CD4-positive, alpha-beta memory T cell (primary cell): ENCODE measurements at places on chromosomes 2 and 18.
A peak's percentile ranks its signal among the peaks of the same experiment; 100 is the strongest.

DNA sequence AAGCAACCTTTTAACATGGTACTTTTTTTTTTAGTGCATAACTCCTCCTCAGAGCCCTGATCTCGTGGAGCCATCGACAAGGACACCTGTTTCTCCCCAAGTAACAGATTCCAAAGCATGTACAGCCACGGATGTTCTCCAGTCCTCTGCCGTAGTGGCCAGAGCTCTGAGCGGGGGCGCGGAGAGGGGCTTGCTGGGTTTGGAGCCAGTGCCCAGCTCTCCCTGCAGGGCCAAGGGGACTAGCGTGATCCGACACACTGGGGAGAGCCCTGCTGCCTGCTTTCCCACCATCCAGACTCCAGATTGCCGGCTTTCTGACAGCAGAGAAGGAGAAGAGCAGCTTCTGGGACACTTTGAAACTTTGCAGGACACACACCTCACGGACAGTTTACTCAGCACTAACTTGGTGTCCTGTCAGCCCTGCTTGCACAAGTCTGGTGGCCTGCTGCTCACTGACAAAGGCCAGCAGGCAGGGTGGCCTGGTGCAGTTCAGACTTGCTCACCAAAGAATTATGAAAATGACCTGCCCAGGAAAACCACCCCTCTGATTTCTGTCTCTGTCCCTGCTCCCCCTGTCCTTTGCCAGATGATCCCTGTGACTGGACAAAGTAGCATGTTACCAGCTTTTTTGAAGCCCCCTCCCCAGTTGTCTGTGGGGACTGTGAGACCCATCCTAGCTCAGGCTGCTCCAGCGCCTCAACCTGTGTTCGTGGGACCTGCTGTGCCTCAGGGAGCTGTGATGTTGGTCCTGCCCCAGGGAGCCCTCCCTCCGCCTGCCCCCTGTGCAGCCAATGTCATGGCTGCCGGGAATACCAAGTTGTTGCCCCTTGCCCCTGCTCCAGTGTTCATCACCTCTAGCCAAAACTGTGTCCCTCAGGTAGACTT is 4.5 kb downstream of the KLF11 start:
- no peak for DNase-seq

DNA sequence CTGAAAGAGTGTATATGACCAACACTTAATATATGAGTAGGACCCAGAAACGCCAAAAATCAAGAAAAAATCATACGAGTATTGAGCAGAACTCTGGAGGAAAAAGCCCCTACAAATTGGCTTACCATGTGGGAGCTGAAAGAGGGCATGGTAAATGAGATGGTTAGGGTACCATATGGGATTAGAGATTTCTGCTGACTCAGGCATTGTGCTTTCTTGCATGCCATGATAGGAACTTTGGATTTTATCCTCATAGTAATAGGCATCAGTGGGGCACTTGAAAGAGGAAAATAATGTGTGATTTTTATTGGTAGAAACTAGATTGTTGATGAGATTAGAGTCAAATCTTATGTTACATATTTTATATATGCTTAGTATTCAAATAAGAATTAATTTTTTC is 271.1 kb downstream of the CBLN2 start:
- no peak for DNase-seq

DNA sequence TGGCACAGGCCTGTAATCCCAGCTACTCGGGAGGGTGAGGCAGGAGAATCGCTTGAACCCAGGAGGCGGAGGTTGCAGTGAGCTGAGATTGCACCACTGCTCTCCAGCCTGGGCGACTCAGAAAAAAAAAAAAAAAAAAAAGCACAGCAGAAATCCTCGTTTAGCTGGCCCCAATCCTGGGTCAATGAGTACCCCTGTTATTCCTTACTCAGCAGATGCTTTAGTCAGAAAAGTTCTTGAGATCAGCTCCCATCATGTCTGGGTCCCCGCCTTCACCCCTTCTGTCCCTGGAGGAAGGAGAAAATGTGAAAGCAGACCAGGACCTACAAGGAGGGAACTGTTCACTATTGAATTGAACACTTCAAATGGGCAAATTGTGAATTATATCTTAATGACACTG is 16.4 kb upstream of the KCNG3 start:
- no peak for DNase-seq

DNA sequence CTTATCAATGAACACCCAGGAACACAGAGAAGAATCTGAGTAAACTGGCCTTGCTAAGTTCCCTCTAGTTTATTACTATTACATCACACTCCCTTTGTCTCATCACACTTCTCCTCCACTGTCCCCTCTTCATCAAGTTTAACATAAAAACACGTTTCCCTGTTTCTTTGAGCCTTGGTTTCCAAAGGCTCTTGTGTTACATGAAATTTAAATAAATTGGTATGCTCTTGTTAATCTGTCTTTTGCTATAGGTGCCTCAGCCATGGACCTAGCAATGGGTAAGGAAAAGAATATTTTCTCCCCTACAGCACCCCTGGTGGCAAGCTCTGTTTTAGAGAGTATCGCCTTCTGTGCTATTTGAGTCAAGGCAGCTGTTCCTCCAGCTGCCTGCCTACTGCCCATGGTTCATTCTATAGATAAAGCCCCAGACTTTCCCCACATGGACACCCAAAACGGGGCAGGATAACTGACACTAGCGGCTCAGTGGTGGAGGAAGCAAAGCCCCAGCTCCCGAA is 31.8 kb downstream of the TGIF1 start:
- no peak for DNase-seq

GRCh38 chr18:12254136-12254819 is at the start of gene CIDEA:
Gene CIDEA, plus strand, starts transcription at chr18:12254361. Its CDS starts 23 bp downstream, at chr18:12254384.
- DNase-seq = no peak

DNA sequence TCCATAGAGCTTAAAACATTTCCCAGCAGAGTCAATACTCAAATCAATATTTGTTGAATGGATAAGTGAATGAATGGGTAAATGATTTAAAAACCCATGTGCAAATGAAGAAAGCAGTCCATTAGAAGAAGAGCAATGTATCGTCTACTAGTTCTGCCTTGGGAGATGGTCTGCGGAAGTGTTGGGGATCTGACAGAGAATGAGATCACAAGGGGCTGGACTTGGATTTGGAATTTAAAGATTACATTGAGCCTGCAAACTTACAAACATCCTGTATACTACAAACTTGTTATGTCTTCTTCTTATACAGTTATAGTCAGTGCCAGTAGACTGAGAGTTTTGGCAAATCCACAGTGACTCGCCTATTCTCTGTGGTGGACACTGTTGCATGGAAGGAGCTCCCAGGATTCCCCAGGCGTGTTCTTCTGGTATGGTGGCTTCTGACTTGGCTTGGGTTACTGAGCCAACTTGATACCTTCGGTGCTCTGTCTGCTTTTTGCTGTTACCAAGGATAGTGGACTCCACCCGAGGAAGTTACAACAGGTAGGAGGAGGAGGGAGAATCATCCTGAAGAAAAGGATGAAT is 163.3 kb upstream of the SERPINE2 start:
- DNase-seq = no peak

DNA sequence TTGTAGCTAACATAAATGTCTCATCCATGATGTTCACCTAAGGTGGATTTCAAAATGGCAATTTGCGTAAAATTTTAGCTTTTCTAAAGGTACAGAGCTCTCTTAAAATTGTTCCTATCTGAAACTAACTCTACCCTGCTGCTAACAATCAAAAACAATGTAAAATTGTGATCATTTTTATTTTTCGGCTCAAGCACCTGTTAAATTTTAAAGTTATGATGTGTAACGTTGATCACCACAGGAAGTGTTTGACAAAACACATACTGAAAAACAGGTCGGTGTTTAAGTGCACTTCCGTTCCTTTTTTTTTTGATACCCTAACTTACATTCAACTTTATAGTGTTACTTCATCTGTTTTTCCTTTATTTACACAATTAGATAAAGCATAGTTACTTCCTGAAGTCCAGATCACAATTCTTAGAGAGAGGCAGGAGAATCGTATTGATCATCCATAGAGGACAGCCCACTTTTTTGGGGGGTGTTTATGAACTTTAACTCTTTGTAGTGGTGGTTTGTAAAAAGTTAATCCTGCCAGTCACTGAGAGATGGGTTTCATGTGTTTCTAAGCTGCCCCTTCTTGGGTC is 6.0 kb upstream of the NCK2 start:
- peak; percentile 42 for DNase-seq

GRCh38 chr2:222436040-222436413 is 11.7 kb downstream of the SGPP2 start:
- no peak for DNase-seq

- peak; percentile 52 for DNase-seq
Observed at GRCh38 chr2:62705859-62706720, 577 bp downstream of the EHBP1 start.

GRCh38 chr2:203492965-203493364 is 42.1 kb downstream of the RAPH1 start:
- DNase-seq = no peak

DNA sequence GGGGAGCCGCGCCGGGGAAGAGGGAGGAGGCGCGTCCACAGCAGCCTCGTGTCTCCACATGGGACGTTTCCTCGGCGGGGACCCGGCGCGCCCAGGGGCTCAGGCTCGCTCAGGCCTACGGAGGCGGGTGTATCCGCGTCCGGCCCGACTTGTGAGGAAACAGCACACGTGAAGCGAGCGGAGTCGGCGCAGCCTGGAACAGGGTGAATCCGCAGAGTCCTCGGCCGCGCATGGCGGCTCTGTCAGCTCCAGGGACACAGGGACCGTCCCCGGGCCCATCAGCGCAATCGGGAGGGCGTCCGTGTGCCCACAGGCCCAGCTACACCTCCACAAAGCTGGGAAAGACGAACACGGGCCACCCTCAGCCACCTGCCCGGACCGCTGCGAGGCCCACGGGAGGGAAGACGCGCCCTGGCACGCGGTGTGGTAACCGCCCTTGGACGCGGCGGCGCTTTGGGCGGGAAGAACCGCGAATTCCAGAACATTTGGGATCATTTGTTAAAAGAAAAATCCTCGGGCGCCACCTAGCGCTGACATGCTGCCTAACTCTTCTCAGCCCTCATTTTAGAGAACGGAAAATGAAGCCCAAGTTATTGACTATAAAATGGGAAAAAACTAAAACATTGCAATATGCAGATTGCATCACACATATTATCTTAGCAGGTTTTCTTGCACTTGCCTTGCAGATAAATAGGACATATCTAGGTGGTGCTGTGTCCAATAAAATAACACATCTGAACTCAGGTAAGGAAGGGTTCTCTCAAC is 40.4 kb downstream of the TMEM18 start:
- peak; percentile 54 for DNase-seq

GRCh38 chr2:9178904-9179571 is 27.6 kb upstream of the ASAP2 start:
- no peak for DNase-seq

GRCh38 chr2:23385748-23386338 is 864 bp downstream of the KLHL29 start:
- DNase-seq = no peak

DNA sequence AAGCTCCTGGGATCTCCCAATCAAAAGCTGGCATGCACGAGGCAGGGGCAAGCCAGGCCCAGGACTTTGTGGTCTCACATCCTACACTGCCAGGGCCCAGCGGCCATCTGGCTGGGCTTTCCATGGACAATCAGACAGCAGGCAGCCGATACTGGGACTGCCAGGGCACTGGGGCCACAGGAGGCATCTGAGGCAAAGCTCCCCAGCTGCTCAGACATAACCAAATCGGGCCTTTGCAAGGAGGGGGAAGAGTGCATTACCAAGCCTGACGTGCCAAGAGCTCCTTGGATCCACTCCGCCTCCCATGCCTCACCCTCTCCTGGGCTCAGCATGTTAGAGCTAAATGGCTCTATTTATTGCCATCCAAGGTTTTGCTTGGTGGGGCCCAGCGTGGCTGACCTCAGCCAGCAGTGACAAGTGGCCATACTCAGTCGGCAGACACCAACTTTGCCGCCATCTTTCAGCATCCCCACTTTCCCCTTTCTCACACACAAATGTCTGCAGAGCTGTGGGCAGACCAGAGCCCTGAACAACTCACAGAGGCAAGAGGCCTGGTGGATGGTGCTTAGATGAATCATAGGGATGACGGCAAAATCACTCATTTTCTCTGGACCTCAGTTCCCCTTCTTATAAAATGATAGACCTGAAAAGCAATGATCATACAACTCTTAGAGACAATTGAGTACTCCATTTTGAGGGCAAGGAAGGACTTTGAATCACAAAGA is 200.8 kb downstream of the TTC32 start:
- no peak for DNase-seq

GRCh38 chr2:168660870-168661862 is 141.3 kb upstream of the NOSTRIN start:
- DNase-seq = no peak

DNA sequence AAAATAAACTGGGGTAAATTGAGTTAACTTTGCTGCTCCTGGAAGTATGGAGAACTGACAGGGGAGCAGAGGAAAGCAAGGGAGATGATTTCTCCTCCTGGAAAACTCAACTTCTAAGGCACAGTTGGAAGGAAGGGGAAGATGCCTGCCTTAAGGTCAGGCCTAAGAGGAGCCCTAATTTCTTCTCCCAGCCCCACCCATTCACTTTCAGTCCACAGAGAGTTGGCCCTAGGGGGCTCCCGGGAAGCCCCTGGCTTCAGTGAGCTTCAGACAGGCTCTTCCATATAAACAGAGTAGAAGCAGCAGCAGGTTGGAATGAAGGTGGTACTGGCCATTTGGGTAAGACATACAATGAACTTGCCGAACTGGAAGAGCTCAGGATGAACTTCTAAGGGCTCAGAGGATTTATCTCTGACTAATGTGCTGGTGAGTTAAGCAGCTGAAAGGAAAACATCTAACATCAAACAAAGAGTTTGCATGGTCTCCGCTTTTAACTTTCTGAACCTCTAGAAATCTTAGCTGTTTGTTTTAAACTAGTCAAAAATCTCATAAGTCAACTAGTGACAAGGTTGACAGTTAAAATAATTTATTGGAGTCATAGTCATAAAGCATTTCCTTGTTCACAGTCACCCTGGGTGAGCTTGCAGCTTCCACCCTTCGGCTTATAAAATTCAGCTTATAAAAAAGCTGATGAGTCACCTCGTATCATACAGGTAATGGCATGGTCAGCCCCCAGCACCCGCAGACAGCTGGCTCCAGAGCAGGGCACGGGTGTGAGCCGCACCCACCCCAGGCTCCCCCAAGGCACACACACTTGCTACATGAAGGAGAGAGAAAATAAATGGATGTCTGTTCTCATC is 9.8 kb downstream of the MALL start:
- DNase-seq = no peak
